Tibial artery (tissue), 4 donors: ENCODE measurements at places on chromosomes 11 and 22.

DNA sequence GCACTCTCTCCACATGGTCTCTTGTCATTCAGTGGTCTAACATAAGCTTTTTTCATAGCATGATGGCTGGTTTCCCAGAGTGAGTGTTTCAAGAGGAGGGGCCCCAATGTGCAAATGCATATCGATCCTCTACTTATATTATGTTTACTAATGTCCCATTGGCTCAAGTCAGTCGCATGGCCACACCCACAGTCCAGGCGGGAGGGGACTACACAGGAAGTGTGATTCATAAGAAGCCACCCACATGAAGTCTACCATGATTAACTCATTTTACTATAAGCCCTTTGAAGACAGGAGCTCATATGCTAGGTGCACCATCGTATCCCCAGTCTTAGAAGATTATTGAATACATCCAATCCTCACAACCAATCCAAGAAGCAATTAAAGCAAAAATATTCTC, 89.5 kb upstream of the ISX start:
- H3K27me3 ChIP-seq, result no peaks in the 10 kb centered on the region
- H3K4me1 ChIP-seq, result no peaks in the 10 kb centered on the region
- DNase-seq, result no peak
- no peak overlapping the region for H3K27ac ChIP-seq

GRCh38 chr11:31641477-31642062, 132.0 kb downstream of the ELP4 start:
- no peak for DNase-seq
- H3K4me1 ChIP-seq, result peaks cover 8% of the 10 kb centered on the region
- H3K36me3 ChIP-seq, result no peaks in the 10 kb centered on the region

GRCh38 chr11:132278801-132279574, 908.6 kb downstream of the NTM start:
- H3K27ac ChIP-seq, result no peak overlapping the region
- no peak for DNase-seq
- H3K4me3 ChIP-seq, result no peak overlapping the region
- H3K36me3 ChIP-seq, result no peaks in the 10 kb centered on the region
- H3K27me3 ChIP-seq, result no peaks in the 10 kb centered on the region
- no peaks in the 10 kb centered on the region for H3K4me1 ChIP-seq

GRCh38 chr11:127919206-127920000, 668.0 kb downstream of the ETS1 start:
- no peak for DNase-seq
- no peak overlapping the region for H3K4me3 ChIP-seq
- H3K36me3 ChIP-seq, result no peaks in the 10 kb centered on the region
- H3K27ac ChIP-seq, result no peak overlapping the region
- no peaks in the 10 kb centered on the region for H3K27me3 ChIP-seq

DNA sequence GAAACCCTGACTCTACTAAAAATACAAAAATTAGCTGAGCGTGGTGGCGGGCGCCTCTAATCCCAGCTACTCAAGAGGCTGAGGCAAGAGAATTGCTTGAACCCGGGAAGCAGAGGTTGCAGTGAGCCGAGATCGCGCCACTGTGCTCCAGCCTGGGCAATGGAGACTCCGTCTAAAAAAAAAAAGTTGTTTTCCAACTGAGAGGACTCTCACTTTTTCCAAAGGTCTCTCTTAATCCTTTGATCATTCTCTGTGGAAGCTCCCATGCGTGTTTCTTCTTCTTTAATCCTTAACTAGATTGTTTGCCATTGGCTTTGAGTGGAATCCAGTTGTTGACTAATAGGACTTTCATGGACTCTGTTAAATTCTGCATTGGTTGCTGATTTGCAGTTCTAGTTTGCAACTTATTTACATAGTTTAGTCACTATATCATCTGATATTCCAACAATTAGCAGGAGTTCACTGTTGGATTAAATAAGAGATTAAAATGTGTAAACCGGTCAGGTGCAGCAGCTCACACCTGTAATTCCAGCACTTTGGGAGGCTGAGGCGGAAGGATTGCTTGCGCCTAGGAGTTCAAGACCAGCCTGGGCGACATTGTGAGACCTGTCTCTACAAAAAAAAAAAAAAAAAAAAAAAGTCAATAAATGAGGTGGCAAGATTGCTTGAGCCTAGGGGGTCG, 79.7 kb downstream of the C22orf31 start:
- no peak overlapping the region for H3K27ac ChIP-seq
- no peaks in the 10 kb centered on the region for H3K36me3 ChIP-seq
- no peak overlapping the region for H3K4me3 ChIP-seq

DNA sequence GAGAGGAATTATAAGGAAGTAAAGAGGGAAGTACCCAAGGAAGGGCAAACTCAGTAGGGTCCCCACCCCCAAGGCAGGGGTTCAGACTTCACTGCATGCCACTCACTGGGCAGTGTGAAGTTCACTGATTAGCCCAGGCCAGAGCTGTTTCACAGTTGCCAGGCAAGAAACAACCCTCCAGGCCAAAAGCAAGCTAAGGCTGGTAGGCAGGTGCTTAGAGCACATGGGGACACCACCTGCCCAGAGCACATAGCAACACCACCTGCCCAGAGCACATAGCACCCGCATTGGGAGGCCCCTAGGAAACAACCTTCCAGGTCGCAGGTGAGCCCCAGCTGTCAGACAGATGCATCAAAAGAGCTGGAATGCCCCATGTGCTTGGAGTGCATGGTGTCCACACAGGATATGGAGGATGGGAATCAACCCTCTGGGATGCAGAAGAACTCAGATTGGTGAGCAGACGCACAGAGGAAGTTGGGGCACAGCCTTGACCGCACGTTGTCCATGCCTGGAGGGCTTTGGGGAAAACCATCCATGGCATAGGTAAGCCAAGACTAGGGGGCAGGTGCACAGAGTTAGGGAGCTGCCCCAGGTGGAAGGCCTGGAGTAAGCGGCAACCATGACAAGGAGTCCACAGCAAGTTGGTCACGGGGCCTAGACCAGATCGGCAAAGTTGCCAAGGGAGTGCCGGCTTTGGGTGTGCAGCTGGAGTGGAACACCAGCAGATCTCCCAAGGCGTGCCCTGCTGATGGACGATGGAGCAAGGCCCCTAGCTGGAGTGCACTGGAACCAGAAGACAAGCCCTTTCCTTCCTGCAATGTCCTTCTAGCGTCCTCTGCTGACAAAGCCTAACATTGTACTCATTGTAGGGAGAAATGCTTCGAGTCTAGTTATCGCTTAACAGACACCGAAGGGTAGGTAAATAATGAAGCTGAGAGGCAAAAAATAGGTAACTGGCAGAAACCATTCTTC, 7.8 kb upstream of the TMEM216 start:
- DNase-seq, result no peak
- no peak overlapping the region for H3K27ac ChIP-seq
- peaks cover 1% of the 10 kb centered on the region for H3K4me1 ChIP-seq
- H3K27me3 ChIP-seq, result no peaks in the 10 kb centered on the region

GRCh38 chr11:134047586-134047999, 21.3 kb upstream of the JAM3 start:
- H3K36me3 ChIP-seq, result no peaks in the 10 kb centered on the region
- peaks cover 44% of the 10 kb centered on the region for H3K4me1 ChIP-seq
- H3K4me3 ChIP-seq, result peak overlapping the region; percentile 39
- DNase-seq, result peak; percentile 98

- no peaks in the 10 kb centered on the region for H3K4me1 ChIP-seq
- H3K4me3 ChIP-seq, result no peak overlapping the region
- no peak overlapping the region for H3K27ac ChIP-seq
- H3K36me3 ChIP-seq, result no peaks in the 10 kb centered on the region
Measured at GRCh38 chr11:130161441-130162145, 2.0 kb downstream of the ST14 start.

- no peak for DNase-seq
- no peaks in the 10 kb centered on the region for H3K27me3 ChIP-seq
- peaks cover 9% of the 10 kb centered on the region for H3K4me1 ChIP-seq
- H3K4me3 ChIP-seq, result peak overlapping the region; percentile 38
- H3K27ac ChIP-seq, result no peak overlapping the region
Measured at GRCh38 chr11:68750195-68751003, 921 bp downstream of the TESMIN start.

GRCh38 chr11:8779107-8779506, 96.5 kb downstream of the RPL27A start:
- H3K27ac ChIP-seq, result peak overlapping the region; percentile 84
- no peaks in the 10 kb centered on the region for H3K27me3 ChIP-seq
- H3K4me1 ChIP-seq, result peaks cover 82% of the 10 kb centered on the region
- H3K4me3 ChIP-seq, result no peak overlapping the region

- no peak for DNase-seq
- H3K36me3 ChIP-seq, result peaks cover 16% of the 10 kb centered on the region
- peak overlapping the region; percentile 76 for H3K27ac ChIP-seq
Measured at GRCh38 chr11:74611369-74611861, 19.0 kb downstream of the POLD3 start.

GRCh38 chr22:38762551-38762983, 6.8 kb upstream of the SUN2 start:
- no peak for DNase-seq
- H3K27ac ChIP-seq, result no peak overlapping the region
- H3K4me1 ChIP-seq, result no peaks in the 10 kb centered on the region

GRCh38 chr11:79045018-79045799, 395.6 kb downstream of the TENM4 start:
- H3K27me3 ChIP-seq, result no peaks in the 10 kb centered on the region
- H3K4me1 ChIP-seq, result no peaks in the 10 kb centered on the region
- no peak for DNase-seq

DNA sequence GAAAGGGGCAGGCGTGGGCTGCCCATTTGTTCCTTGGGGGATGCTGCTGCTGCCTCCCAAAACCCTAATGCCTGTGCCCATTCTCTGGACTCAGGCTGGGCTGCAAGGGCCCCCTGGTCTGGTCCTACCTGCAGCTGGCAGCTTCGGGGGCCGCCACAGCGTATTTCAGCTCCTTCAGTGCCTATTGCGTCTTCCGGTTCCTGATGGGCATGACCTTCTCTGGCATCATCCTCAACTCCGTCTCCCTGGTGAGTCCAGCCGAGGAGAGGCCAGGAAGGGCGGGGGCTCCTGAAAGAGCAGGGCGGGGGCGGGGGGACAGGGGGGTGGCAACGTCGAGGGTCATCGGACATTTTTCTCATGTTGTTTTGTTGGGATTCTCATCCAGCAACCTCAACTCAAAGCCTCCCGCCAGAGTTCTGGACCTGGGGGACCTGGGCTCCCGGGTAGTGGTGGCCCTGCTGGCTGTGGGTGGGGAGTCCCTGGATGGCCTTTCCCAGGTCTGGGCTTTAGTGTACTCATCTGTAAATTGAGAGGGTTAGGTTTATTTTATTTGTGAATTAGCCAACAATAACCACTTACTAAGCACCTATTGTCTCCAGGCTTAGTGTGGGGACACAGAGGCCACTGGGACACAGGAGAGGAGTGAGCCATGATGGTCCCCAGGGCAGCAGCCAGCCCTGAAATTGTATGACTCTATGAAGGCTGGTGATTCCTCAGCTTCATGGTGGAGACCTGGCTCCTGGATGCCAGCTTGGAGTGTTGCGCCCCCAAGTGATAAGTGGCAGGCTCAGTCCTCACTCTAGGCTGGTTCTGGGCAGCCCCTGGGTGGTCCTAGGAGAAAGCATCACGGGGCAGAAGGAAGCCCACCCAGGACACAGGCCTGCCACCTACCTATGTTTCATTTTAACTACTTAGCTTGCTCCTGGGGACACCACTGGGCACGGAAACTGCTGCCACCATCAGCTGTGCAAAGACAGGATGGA, 36.0 kb downstream of the CAPN1 start:
- H3K27me3 ChIP-seq, result no peaks in the 10 kb centered on the region
- H3K27ac ChIP-seq, result no peak overlapping the region
- H3K36me3 ChIP-seq, result no peaks in the 10 kb centered on the region
- H3K4me3 ChIP-seq, result no peak overlapping the region

DNA sequence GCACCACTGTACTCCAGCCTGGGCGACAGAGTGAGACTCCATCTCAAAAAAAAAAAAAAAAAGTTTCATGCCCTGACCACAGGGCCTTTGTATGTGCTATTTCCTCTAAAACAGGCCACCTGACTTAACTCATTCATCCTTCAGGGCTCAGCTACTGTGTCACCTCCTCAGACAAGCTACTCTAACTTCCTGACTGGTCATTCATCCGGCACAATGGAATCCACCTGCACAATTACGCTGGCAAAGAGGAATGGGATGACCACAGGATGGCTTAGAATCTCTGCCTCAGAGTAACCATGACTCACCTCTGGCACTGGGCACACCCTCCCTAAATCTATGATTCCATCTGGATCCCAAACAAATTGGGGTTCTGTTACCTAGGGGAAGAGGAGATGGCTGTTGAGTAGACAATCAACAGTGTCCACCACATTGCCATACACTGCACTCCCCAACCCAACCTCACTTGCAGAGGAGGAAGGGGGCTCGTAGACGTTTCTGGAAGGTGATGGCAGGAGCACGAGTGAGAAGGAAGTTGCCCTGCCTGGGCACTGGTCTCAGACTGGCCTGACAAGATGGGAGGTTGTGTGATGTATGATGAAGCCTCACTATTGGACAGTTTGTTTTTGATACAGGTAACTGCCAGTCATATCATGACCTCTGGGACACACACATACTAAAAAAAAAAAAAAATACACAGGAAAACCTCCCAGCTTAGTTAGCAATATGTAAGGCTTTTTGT, 22.8 kb upstream of the HMOX1 start:
- H3K27ac ChIP-seq, result no peak overlapping the region
- no peaks in the 10 kb centered on the region for H3K36me3 ChIP-seq
- no peak for DNase-seq
- no peak overlapping the region for H3K4me3 ChIP-seq

DNA sequence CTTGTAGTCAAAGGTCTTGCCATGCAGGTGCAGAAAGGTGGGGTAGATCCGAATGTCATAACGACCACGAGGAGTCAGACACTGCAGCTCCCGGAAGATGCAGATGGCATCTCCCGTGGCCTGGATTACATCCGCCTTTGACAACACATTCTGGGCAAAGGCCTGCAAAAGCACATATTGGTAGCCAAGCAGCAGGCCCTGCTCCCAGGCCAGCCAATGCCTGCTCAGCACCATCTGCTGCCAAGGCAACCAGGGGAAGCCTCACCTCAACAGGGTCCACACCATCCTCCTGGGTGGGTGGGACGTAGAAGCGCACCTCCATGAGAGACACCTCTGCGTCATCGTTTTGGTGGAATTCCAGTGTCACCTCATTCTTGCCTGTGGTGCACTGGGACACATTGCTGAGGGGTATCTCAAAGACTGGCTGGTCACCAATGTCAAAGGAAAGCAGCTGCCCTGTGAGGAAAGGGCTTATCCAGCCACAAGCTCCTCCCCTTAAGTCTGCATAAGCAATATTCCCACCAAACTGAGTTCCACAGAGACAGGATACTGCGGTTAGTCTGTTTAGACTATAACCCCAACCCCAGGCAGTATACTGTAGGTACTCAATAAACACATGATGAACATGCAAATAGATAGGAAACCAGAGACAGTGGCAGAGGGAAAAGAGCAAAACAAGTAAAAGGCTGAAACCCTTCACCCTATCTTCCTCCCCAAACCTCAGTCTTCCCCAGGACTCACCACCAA, 2.8 kb downstream of the SSRP1 start:
- H3K4me1 ChIP-seq, result peaks cover 16% of the 10 kb centered on the region
- peaks cover 39% of the 10 kb centered on the region for H3K36me3 ChIP-seq
- H3K4me3 ChIP-seq, result no peak overlapping the region
- H3K27me3 ChIP-seq, result peaks cover 1% of the 10 kb centered on the region

- no peak overlapping the region for H3K4me3 ChIP-seq
- no peak for DNase-seq
- no peaks in the 10 kb centered on the region for H3K4me1 ChIP-seq
- H3K27me3 ChIP-seq, result no peaks in the 10 kb centered on the region
- H3K27ac ChIP-seq, result no peak overlapping the region
- no peaks in the 10 kb centered on the region for H3K36me3 ChIP-seq
Measured at GRCh38 chr11:82936261-82936660, 34.7 kb downstream of the DDIAS start.

GRCh38 chr11:69554849-69555248, 73.4 kb downstream of the LINC01488 start:
- no peaks in the 10 kb centered on the region for H3K36me3 ChIP-seq
- H3K4me1 ChIP-seq, result no peaks in the 10 kb centered on the region
- no peak overlapping the region for H3K4me3 ChIP-seq
- no peaks in the 10 kb centered on the region for H3K27me3 ChIP-seq
- H3K27ac ChIP-seq, result no peak overlapping the region
